ENCODE measurements at places on chromosomes 3 and 15.

- no peak for DNase-seq
Measured at GRCh38 chr3:42216931-42217333, 49.1 kb downstream of the CCK start.

DNA sequence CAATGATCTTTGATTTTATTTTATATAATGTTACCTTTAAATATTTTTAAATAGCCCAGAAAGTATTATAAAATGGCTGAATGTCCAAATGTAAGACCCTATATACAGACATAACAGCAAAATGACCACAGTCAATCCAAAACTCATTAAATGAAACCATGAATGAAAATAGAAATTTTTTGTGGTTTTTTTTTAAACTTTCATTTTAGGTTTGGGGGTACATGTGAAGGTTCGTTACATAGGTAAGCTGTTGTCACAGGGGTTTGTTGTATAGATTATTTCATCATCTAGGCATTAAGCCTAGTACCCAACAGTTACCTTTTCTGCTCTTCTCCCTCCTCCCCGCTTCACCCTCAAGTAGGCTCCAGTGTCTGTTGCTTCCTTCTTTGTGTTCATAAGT, 108.8 kb downstream of the FAIM start:
- no peak for DNase-seq

DNA sequence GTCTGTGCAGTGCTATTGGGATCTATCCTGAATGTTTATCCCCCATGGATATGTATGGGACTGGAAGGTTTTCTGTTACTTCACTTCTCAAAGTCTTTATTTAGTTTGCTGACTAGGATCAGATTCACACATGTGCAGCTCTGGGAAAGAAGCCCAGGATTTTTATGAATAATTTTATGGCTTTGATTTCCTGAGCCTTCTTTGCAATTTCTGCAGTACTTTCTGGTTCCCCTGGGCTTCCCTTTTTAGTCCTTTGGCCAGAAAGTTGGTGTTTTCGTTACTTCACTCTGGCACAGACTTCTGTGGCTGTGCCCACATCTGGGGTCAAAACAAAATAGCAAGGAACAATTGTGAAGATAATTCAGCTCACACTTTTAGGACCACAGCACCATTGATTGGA, 721.0 kb downstream of the OTOL1 start:
- DNase-seq: no peak

DNA sequence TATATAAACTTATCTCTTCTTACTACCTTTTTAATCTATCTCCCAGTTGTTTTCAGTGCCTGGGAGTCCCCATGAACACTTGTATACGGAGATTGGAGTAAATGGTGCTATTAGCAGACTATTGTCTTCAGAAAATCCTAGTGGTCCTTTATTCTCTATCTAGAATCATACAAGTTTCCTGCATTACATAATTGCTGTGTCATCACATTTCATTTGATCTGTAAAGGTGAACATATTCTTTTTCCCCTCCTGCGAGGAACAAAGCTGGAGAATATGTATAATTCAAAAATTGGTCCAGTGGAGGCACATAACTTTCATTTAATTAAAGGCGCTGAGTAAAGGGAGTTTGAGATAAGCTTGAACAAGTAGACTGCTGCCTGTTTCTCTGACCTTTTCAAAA, 324.8 kb downstream of the FEZF2 start:
- no peak for DNase-seq

- peak; percentile 84 for DNase-seq
Measured at GRCh38 chr3:189144645-189145044, 27.1 kb upstream of the TPRG1 start.

DNA sequence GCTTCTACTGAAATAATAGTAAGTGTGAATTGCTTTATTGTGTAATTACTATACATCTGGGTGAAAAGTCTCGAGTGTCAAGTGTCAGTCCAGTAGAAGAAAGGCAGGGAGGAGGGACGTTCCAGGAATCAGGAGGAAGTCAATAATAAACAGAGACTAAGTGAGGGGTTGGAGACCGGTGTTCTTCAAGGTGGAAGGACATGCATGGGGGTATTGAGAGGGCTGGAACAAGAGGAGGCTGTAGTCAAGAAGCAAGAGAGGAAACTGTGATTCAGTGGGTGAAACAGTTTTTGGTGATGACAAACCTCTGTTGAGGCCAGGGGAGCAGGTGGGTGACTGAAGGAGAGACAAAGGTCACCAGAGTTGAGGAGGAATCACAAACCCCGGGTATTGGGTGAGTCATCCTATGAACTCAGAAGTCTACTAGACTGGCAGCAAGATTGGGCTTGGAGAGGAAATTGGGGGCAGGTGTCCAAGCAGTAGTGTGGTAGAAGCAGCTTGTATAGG, 11.6 kb upstream of the SCAMP5 start:
- no peak for DNase-seq

- peak; percentile 64 for DNase-seq
Measured at GRCh38 chr15:94584833-94585244, 353.5 kb downstream of the MCTP2 start.

- DNase-seq: no peak
Measured at GRCh38 chr15:93954985-93955571, 276.3 kb upstream of the MCTP2 start.

GRCh38 chr3:15325228-15325627, 7.2 kb downstream of the SH3BP5 start:
- DNase-seq: no peak

- no peak for DNase-seq
Measured at GRCh38 chr3:114241262-114241661, 3.9 kb upstream of the ZNF80 start.

GRCh38 chr3:14007006-14007405, 117.7 kb downstream of the CHCHD4 start:
- DNase-seq: no peak

DNA sequence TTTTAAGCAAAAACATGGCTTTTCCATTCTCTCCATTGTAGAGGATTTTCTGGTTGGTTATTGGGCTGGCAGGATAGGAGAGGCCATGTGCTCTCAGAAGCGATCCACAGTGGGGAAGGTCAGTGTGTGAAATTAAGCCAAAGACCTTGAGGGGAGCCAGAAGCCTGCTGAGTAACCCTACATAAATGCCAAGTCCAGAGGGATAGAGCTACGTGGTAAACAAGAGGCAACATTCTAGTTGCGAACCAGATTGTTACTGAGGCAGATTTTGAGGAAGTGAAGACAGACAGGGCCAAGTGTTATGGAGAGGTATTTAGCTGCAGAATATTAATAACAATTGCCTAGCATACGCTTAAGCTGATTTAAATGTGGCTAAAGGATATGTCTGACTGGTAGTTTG, 592.8 kb upstream of the GBE1 start:
- DNase-seq: no peak

DNA sequence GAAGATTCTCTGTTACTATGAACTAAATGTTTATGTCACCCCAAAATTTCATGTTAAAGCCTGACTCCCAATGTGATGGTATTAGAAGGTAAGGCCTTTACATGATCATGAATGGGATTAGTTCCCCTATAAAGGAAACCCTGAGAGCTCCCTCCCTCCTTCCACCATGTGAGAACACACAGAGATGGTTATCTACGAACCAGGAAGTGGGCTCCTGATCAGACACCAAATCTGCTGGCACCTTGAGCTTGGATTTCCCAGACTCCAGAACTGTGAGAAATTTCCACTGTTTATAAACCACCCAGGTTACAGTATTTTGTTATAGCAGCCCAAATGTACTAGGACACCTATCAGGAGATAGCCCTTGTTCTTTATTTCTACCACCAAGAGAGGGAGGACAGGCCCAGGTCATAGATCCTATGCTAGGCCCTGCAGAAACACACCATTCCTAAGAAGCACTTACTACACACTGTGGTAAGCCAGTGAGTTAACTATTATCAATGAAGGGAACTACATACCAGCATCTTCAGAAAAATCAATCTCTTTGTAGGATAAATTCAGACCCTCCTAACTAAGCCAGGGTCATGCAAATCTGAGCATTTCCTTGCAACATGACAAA, 59.0 kb downstream of the PRKAR2A start:
- no peak for DNase-seq

- DNase-seq: no peak
Measured at GRCh38 chr3:83523470-83524073, 1435.2 kb upstream of the CADM2 start.

- DNase-seq: no peak
Measured at GRCh38 chr15:79124388-79124787, 33.8 kb upstream of the RASGRF1 start.

DNA sequence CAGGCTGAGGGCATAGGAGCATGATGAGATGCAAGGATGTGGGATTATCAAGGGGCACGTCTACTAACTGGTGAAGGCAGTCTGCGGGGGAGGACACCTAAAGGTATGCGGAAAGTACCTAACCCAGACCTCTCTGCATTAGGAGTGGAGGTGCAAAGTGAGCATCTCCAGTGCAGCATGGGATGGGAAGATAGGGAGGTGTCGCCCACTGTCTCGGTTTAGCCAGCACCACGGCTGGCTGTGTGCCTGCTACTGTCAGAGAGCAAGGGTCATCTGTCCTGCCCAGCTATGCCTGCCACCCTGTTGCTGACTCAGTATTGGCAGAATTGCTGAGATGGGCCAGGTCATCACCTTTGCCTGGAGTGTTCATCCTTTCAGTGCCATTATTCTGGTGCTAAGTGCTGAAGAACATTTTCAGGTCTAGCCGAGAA, 40.1 kb downstream of the OXNAD1 start:
- no peak for DNase-seq

DNA sequence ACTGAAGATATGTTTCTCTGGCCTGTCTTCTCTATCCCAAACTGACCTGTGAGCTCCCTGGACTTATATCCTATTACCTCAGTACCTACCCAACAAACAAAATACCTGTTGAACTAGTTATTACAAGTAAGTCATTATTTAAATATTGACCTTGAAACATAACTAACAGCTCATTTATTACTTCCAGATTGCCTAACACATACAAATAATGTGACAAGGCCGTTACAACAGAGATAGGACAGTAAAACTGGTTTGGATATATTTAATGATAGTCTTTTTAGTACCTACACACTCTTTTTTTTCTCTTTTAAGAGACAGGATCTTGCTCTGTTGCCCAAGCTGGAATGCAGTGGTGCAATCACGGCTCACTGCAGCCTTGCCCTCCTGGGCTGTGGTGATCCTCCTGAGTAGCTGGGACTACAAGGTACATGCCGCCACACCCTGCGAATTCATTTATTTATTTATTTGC, 145.0 kb downstream of the ADAM10 start:
- no peak for DNase-seq

DNA sequence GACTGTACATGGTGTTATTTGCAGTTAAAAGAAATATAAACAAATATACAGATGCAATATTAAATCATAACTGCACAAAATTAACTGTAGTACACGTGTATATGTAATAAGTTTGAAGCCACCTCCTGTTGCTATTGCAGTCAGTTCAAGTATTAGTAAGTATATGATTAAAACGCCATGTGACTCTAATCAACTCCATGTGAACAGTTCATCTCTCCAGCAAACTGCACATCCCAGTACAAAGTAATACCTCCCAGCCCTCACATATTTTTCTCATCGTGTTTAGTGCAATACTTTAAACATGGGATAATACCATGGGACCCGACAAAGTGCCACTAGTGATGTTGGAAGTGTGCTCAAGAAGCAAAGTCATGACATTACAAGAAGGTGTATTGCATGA, 34.6 kb downstream of the PDCD10 start:
- no peak for DNase-seq

- DNase-seq: no peak
Measured at GRCh38 chr3:153315781-153316180, 153.8 kb downstream of the RAP2B start.

DNA sequence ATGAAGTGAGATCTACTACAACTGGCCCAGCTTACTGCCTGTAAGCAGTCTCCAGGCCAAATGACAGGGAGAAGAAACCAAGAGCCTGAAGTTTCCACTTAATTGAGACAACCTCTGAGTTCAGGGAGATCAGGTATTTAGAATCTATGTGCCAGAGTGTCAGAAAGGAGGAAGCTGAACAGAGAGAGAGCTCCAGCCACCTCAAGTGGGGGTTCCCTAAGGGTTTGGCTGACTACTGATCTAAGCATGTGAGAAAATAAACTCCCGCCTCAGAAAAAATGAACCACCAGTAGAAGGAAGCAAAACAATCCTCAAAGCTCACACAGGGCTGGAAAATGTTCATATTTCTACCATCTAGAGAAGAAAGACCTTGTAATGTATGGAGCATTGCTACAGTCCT, 25.0 kb downstream of the ADAM10 start:
- peak; percentile 25 for DNase-seq

- DNase-seq: no peak
Measured at GRCh38 chr3:126816986-126817777, 113.1 kb downstream of the CHCHD6 start.

GRCh38 chr15:47737477-47737876, 20.2 kb downstream of the SEMA6D start:
- no peak for DNase-seq

DNA sequence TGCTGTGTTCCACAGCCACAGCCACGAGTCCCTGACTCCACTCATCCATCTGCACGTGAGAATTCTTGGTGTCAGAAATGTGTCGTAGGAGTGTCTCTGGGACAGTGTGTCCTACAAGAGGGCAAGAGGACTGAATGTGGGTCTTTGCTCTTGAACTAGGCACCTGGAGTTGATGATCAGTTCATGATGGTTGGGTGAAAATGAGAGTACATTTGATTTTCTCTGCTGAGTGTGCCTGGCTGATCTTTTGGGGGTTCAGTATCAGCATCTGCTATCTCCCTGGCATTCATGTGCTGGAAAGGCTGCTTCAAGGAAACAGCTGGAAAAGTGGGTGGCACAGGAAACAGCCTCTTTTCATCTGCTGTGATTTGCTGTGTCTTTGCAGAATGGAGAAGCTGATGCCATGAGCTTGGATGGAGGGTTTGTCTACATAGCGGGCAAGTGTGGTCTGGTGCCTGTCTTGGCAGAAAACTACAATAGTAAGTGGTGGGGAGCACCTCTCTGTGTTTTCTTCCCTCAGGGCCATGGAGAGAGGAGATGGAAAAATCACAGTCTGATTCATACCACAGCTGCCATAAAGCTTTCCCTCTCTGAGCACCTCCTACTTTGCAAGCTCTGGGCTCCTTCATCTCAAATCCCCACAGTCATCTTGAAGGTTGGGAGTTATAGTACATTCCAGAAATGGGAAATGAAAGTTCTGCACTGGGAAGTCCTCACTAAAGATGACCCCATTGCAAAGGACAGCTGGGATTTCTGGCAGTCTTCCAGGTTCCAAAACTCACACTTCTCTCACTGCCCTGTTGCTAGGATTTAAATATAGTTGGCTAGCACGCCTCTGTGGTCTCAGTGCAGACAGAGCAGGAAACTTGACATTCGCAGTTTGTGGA, 17.8 kb downstream of the TF start:
- DNase-seq: no peak
